ENCODE measurements at places on chromosomes 7 and 10.
A peak's percentile ranks its signal among the peaks of the same experiment; 100 is the strongest.

- DNase-seq: peak; percentile 57
These were observed 212.0 kb upstream of the TBX20 start for GRCh38 chr7:35465791-35466336.

DNA sequence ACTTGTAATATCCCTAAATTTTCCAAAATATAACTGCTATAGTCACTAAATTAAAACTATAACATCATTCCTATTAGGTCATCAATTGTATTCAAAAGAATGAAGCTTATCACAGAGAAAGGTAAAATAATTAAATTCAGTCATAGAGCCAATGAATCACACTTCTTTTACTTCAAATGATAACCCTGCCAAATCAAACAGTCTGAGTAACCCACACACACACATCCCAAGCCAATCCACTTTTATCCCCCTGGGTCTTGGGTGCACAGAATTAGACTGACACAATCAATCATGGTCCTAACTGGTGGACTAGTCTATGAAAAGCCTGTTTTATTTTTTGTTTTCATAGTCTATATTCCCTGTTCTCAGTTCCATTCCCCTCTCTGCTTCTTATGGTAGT lies 25.6 kb downstream of the CTNNA3 start:
- no peak for DNase-seq

GRCh38 chr7:96182424-96183158 lies 139.3 kb downstream of the SLC25A13 start:
- no peak for DNase-seq

GRCh38 chr7:35241884-35242283 lies 12.0 kb downstream of the TBX20 start:
- DNase-seq: no peak

Data from NCI-H2081 (cell line).